ENCODE measurements at places on chromosomes 3 and 15.

DNA sequence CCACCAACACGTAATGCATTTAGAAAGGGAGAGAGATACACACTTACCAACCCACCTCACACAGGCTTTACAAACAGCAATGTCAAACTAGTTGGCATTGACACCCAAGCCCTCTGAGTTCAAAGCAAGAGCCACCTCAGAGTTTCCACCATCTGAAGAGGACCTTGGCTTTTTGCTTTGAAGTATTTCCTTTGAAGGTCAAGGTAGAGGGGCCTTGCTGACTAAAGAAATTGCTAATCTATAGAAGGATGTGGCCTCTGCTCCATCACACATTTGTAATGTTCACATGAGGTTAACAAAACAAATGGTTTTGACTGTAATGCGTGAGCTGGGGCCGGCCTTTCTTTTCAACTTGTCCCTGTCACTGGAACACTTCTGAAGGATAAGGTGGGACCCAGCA is 117.7 kb downstream of the POLR2M start:
- H3K4me3 ChIP-seq = no peak overlapping the region
- H3K27ac ChIP-seq = no peak overlapping the region
- no peaks in the 10 kb centered on the region for H3K4me1 ChIP-seq
- no peak for DNase-seq
- no peaks in the 10 kb centered on the region for H3K36me3 ChIP-seq

GRCh38 chr15:72912121-72912520 is 128.6 kb upstream of the ADPGK start:
- H3K36me3 ChIP-seq = no peaks in the 10 kb centered on the region
- H3K27me3 ChIP-seq = no peaks in the 10 kb centered on the region
- DNase-seq = no peak
- H3K4me1 ChIP-seq = peaks cover 2% of the 10 kb centered on the region

DNA sequence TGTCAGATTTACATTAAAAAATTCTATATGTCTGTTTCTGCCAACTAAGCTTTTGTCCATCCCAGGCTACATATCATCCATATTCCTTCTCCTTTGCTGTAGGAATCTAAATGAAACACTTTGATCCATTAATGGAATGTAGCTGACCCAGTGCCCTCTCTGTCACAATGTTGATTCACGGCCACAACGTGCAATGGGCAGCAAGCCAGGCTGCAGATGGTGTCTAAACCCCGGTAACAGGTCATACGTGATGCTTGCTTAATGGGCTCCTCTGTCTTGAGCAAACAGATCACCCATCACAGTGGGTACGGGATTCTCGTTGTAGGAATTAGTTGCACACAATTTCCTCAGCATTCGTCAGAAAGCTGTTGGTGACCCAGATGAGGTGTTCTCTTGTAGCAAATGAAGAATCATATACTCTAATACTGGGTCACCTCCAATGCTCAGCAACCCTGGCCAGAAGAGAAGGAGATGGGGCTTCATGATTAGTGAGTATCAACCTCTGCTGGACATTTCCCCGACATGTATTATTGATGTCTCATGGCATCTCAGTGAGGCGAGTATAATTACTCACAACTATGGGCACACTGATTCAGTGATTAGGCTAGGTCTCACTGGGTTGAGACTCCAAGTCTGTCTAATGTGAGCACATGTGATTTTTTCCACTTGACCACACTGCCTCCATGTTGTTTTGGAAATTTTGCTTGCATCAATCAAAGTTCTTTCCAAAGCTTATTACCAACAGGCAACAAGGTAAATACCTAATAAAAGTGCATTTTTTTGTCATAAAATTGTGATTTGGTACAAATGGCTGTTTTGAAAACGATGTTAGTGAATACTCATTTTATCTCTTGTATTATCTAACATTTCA is 12.9 kb upstream of the DCBLD2 start:
- H3K27me3 ChIP-seq = no peaks in the 10 kb centered on the region
- H3K4me1 ChIP-seq = no peaks in the 10 kb centered on the region
- no peak for DNase-seq
- H3K36me3 ChIP-seq = no peaks in the 10 kb centered on the region

DNA sequence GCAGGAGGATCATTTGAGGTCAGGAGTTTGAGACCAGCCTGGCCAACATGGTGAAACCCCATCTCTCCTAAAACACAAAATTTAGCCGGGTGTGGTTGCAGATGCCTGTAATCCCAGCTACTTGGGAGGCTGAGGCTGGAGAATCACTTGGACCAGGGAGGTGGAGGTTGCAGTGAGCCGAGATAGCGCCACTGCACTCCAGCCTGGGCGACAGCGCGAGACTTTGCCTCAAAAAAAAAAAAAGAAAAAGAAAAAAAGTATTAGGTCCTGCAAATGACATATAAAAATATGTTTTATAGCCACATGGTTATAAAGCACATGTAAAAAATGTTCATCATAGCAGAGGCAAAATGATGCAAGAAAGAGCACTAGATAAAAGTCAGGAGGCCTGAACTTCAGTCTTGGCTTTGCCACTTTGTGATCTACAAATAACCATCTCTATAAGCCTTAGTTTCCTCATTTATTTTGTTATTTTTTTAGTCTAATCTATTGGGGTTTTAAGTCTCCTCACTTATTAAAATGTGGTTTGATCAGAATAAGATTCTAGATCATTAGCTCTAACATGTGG is 4.9 kb downstream of the SLC12A6 start:
- no peaks in the 10 kb centered on the region for H3K27me3 ChIP-seq
- peaks cover 31% of the 10 kb centered on the region for H3K4me1 ChIP-seq
- no peak overlapping the region for H3K4me3 ChIP-seq
- peak overlapping the region; percentile 39 for H3K27ac ChIP-seq
- no peak for DNase-seq
- no peaks in the 10 kb centered on the region for H3K36me3 ChIP-seq

DNA sequence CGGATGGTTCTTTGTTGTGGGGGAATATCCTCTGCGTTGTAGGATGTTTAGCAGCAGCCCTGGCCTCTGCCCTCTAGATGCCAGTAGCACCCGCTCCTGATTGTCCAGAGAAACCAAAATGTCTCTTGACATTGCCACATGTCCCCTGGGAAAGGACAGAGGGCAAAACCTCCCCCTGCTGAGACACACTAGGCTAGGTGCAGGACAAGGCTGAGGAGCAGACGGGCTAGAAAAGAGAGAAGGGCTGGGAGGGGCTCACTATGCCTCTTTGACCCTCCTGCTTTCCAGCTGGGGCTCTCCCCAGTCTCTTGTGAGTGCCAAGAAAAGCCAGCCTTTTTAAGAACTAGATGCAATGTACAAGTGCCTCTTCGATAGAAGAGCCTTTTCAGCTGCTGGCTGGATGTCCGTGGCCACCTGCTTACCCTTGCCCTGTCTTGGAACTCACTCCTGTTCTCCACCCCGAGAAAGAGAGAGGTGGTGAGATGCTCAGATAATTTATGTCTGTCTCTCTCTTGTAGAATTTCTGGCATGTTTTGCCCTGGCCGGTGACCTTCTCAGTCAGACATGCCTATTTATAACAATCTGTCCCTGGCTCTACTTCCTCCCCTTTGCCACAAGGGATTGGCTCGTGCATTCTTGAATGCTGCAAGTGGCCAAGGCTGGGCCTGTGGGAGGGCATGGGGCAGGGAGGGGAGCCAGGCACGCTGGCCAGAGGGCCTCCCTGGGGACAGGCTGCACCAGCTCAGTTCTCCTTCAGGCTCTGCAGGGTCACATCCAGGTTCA is 142.6 kb downstream of the RPLP1 start:
- DNase-seq = peak; percentile 89
- H3K27me3 ChIP-seq = no peaks in the 10 kb centered on the region
- peak overlapping the region; percentile 75 for H3K27ac ChIP-seq
- peaks cover 26% of the 10 kb centered on the region for H3K4me1 ChIP-seq
- no peaks in the 10 kb centered on the region for H3K36me3 ChIP-seq

GRCh38 chr3:72973031-72973723 is 23.4 kb upstream of the PPP4R2 start:
- no peak overlapping the region for H3K4me3 ChIP-seq
- H3K4me1 ChIP-seq = no peaks in the 10 kb centered on the region
- no peak for DNase-seq
- no peaks in the 10 kb centered on the region for H3K36me3 ChIP-seq

All from heart left ventricle (tissue), 16 donors.